Right ventricle myocardium superior (tissue), 1 donor: ENCODE measurements at places on chromosomes 4 and X. TPM values are rescaled to one million over a fixed set of nuclear protein-coding genes. Genes with fewer than 3 reads are reported as not detected.

DNA sequence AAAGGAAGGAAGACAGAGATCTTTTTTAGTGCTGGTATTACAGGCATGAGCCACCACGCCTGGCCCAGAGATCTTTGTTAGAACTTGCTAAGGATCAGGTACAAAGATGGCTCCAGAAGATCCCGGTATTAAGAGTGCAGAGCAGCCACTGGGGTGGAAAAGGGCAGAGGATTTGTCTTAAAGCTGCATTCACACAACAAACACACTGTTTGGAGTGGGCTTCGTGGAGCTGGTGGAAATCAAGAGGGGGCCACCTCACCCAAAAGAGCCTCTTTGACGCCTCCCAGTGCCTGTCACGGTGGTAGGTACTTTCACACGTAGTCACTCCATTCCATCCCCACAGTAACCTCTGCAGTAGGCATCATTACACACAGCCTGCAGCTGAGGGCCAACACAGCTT lies 13.3 kb downstream of the HELT start:
- DNase-seq = no peak

DNA sequence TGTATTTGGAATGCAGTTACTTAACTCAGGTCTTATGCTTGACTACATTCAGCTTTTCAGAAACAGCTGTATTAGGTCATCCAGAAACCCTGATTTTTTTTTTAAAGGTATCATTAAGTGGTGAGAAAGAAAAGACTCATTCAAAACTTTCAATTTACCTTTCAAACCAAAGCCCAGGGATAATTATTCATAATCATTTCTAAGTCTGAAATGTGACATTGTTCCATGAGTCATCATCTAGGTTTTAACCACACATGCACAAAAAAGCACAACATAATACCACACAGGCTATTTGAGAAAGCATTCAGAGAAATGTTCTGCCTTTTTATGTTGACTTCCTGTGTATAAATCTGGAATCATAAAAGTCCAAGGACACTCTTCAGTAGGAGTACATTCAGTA lies 288.2 kb downstream of the IL1RAPL2 start:
- DNase-seq = no peak

- DNase-seq = no peak
Measured at GRCh38 chrX:9899640-9900111, 67.5 kb upstream of the CLDN34 start.

DNA sequence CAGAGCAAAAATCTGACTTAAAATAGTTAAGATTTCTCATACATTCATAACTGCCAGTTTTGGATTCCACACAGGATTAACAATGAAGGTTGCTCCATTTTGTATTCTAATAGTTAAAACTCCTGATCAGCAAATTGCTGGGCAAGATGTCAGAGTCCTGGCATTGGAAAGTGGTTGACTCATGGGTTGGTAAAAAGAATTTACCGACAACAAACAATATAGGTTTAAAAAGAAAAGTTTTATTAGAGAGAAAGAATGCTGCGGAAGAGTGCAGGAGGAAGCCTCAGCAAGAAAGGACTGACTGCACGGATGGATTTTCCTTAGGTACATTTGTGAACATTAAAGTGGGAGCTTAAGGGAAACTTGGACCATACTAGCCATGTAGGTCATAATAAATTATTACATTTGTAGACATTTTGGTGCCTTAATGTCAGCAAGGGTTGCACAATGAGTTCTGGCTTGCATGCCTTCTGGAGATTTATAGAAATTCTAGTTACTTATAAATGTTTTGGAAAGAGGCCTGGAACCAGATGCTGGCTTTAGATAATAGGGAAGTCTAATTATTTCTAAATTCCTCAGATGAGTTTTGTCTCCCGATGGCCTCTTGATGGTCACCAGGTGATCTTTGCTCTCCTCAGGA lies 25.4 kb upstream of the IL2 start:
- DNase-seq = no peak

DNA sequence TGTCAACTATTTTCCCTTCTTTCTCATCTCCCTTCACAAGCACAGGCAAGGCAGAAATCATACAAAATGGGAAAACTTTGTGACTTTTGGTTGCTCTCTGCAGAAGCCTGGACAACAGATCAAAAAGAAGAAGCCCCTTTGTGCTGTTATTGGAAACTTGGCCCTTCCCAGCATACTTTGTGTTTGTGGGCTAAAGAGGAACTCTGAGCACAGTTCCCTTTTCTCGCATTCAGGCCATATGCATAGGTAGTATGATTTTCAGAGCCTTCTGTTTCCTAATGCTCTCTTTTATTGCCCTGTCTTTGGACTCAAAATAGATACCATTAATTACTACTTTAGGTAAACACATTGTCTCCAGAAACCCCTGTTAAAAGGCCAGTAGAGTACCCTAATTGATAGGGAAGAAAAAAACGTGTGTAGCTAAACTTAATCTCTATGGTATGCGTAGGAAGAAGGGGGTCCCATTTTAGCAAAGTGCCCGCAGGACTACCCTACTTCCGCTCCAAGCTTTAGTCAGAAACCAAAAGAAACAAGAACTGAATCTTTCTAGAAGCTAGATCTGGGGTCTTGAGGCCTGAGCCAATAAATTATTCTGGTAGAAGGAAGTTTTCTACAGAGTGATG lies 26.6 kb downstream of the VSIG4 start:
- no peak for DNase-seq

DNA sequence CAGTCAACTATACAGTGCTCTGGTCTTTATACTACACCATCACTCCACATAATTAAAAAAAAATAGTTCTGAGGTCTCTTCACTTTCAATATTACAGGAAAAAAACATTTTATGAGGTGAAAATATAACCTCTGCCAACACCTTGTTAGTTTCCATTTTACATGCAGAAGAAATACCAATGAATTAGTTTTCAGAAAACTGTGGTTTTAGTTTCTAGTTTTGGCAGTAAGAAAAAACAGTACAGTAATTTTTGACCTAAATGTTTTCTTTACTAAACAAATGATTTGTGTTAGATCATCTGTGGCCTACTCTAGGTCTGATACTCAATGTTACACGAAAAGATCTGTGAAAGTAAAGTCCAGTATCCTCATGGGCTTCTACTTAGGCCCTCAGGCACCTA lies 10.0 kb downstream of the SULT1E1 start:
- DNase-seq = no peak

DNA sequence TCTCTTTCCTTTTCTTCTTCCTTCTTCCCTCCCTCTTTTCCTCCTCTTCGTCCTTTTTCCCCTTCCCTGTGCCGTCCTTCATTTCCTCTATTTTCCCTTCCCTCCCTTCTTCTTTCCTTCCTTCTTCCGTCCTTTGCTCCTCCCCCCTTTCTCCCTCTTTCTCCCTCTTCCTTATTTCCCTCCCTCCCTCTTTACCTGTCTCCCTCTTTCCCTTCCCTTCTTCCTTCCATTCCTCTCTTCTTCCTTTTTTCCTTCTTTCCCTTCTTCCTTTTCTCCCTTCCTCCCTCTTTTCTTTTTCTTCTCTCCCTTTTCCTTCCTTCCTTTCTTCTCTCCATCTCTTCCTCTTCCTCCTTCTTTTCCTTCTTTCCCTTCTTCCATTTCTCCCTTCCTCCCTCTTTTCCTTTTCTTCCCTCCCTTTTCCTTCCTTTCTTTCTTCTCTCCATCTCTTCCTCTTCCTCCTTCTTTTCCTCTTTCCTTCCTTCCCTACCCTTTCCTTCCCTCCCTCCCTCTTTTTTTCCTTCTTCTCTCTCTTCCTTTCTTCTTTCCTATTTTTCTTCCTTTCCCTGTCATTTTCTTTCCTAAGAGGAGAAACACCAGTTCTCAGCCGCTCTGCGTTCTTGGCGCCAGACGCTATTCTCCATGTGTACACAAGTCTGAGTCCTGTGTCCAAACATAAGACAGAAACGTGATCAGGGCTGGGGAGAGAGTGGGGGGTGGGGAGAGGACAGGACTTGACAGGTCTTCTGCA lies 597.1 kb downstream of the MID1IP1 start:
- DNase-seq = no peak

- DNase-seq = no peak
Measured at GRCh38 chr4:154686838-154687237, 57.0 kb upstream of the LRAT start.

DNA sequence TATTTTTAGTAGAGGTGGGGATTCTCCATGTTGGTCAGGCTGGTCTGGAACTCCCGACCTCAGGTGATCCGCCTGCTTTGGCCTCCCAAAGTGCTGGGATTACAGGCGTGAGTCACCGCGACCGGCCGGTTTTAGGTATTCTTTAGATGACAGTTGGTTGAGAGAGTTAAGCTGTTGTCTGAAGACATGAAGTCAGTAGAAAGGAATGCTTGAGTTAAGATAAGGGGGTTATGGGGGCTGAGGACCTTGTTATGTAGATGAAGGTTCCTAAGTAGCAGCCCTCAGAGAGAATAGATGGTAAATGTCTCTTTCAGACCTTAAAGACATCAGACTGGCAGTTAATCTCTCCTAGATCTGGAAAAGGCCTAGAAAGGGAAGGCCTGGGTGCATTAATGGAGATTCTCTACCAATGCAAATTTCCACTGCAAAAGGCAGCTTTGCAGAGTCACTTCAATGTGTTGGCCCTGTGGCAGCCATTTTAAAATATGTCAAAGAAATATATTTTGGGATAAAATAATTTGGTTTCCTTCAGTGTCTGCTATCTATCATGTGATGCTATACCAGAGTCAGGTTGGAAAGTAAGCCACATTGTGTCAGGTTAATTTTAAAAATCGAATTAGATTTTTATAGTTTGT lies 6.4 kb upstream of the ZNF674 start:
- DNase-seq = no peak

DNA sequence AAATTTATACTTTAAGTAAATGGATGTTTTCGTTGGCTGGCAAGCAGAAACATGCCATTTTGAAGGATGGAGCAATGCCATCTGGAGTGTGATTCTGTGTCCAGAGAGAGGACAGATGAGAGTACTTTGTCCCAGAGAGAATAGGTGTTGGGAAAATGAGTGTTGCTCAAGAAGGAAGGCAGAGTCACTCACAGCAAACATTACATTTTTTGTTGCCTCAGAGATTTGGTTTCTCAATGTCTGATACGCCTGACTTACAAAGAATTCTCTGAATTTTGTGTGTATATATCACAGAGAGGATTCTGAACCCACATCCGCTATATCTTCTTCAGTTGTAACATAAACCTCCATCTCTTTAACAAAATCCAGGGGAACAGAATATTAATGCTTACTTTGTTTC lies 102.8 kb upstream of the PCDH18 start:
- DNase-seq = no peak

- DNase-seq = no peak
Measured at GRCh38 chr4:108531461-108531860, 88.9 kb upstream of the RPL34 start.

- DNase-seq = no peak
Measured at GRCh38 chrX:147693511-147693910, 218.2 kb upstream of the FMR1 start.

DNA sequence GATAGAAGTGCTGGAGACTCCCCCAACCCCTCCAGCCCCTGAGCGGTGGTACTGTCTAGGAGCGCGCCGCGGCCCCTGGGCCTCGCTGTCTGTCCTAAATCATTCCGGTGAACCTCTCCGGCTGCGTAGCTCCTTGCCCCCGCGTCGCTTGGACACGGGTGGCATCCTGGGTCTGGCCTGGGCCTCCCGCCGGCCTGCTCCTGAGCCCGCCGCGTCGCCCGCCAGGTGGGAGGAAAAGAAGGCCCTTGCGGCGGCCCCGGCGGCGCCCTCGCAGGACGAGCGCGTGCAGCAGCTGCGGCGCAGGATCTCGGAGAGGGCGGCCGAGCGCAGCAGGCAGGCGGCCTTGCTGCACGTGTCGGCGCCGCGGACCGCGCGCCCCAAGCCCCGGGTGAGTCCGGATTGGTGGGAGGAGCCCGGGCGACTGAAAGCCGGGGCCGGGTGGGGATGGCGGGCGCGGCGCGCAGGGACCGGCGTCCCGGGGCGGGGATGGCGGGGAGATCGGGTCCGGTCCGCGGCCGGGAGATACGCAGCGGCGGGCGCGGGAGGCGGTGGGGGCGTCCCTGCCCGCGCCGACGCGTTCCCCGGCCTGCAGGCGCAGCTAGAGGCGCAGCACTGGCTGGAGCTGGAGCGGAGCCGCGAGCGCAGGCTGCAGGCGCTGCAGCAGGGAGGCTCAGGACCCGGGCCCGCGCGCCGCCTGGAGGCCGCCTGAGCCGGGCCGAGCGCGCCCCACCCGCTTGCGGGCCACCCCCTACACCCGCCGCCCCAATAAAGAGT lies 6.5 kb upstream of the RNF4 start:
- peak; percentile 77 for DNase-seq

DNA sequence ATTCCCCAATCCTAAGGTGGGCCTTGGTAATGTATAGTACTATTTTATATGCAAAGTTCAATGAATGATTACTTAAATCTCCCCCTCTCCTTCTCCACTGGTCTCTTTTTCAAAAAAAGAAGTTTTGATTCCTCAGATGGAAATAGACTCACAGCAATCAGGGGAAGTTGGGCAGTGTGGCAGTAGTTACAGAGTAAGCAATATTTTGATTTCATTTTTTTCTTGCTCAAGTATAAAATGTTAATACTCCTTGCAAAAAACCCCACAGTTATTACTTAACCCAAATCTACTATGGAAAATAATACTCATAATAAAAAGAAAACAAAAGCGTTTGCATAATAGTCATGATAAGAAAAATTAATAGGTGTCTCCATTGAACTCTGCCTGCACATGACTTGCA lies 56.9 kb upstream of the CXCL8 start:
- no peak for DNase-seq

GRCh38 chr4:27916452-27917184 lies 1056.0 kb downstream of the STIM2 start:
- DNase-seq = no peak

DNA sequence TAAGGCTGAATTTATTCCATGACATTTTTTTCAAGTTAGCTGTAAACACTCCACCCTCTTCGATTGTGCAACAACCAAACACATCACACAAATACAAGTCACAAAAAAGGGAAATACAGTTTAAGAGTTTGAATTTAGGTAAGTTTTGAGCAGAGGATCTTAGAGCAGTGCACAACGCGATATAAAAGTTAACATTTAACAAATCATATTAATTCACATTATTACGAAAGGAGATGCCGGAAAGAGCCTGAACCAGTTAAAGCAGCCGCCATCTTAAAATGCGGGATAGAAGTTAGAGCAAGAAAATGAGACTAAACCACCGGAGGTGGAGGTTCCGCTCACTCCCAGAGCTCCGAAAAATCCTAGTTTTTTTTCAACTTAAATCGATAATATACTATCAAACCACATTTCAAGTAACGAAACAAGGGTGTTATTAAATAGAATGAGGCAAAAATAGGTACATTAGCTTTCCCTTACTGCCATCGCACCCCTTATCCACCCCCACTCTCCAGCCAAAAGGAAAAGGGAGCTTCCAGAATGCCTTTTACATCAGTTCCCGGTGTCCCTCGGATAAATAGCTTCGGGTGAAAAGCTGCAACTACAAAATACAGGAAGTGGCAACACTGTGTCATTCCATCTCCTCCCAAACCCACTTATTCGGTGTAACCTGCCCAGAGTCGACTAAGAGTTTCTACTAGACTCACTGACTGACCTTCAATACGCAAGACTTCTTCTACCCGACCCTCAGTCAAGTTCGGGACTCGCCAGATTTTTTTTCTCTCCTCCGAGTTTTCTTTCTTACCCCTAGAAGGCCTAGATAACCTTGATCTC lies 1.9 kb downstream of the UBE2D3 start:
- no peak for DNase-seq

- DNase-seq = no peak
Measured at GRCh38 chrX:153643431-153644351, 3.3 kb upstream of the DUSP9 start.

GRID2 gene
- not detected for total RNA-seq

ENOPH1 gene
- total RNA-seq = 12.8 TPM

MSX1 gene
- 3.9 TPM for total RNA-seq

ADH7 gene
- total RNA-seq = not detected

MAGED2 gene
- 66.5 TPM for total RNA-seq

TRIM75 gene
- not detected for total RNA-seq

TNMD gene
- total RNA-seq = 0.16 TPM

TRAPPC2 gene
- 6.8 TPM for total RNA-seq

TMSB15C gene
- 0.48 TPM for total RNA-seq

CENPC gene
- 6.9 TPM for total RNA-seq
